ENCODE measurements at places on chromosomes 5 and 9.

- no peak for DNase-seq
Observed at GRCh38 chr9:104028827-104029226, 65.3 kb upstream of the SMC2 start.

DNA sequence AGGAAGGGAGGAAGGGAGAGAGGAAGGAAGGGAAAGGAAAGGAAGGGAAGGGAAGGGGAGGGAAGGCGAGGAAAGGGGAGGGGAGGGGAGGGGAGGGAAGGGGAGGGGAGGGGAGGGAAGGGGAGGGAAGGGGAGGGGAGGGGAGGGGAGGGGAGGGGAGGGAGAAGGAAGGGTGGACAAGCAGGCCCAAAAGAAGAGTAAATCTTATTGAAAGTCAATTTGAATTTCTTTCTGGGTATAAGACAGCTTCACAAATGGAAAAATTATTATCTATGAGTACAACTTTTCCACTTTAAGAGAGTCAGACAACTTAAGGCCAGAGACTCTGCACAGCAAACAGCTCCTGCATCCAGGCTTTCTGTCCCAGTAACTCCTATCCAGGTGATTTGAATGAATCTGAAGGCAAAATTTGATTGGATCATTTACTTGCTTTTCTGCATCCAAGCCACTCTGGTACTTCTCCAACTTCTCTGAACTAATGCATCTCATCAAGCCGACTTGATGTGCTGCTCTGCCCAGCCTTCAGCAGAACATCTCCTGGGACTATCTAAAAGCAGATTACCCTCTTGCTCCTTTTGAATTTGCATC is 363.4 kb upstream of the KIF2A start:
- DNase-seq: no peak

DNA sequence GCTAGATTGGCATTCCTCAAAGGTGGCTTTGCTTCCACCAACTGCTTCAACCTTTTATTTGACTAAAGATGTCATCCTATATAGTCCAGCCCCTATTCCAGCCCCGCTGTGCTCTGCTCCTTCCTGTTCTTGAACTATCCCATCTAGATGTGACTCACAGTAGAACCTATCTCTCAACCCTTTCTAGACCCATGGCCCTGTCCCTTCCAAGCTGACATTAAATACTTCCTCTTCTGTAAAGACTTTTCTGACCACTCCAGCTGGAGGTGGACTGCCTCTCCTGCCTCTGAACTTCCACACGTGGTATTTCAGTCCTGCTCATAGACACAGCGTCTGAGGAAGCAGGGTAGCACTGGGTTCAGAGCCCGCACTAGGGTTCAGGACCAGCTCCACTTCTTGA is 32.4 kb downstream of the OSTF1 start:
- no peak for DNase-seq

DNA sequence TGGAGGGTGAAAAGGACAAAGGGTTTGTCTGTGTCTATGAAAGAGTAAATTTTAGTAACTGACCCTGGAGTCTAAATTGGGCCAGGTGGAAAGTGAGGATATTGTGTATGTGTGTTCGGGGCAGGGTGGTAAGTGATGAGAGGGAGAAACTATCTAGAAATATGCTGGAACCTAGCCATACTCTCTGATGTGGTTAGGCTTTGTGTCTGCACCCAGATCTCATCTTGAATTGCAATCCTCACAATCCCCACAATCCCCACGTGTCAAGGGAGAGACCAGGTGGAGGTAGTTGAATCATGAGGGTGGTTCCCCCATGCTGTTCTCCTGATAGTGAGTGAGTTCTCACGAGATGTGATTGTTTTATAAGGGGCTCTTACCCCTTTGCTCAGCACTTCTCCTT is 60.6 kb downstream of the COMMD10 start:
- DNase-seq: no peak

DNA sequence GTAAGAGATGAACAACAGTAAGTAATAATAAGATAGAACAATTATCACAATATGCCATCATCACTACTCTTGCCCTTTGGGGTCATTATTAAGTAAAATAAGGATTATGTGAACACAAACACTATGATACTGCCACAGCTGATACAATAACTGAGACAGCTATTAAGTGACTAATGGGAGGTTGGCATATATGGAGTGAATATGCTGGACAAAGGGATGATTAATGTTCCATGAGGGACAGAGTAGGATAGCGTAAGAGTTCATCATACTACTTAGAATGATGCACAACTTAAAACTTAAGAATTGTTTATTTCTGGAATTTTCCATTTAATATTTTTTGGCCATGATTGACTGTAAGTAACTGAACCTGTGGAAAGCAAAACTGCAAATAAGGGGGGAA is 16.6 kb downstream of the POU5F2 start:
- DNase-seq: no peak

- DNase-seq: no peak
Observed at GRCh38 chr5:66197764-66198405, 53.8 kb downstream of the SREK1 start.

- no peak for DNase-seq
Observed at GRCh38 chr5:74040065-74040551, 414.1 kb downstream of the ARHGEF28 start.

DNA sequence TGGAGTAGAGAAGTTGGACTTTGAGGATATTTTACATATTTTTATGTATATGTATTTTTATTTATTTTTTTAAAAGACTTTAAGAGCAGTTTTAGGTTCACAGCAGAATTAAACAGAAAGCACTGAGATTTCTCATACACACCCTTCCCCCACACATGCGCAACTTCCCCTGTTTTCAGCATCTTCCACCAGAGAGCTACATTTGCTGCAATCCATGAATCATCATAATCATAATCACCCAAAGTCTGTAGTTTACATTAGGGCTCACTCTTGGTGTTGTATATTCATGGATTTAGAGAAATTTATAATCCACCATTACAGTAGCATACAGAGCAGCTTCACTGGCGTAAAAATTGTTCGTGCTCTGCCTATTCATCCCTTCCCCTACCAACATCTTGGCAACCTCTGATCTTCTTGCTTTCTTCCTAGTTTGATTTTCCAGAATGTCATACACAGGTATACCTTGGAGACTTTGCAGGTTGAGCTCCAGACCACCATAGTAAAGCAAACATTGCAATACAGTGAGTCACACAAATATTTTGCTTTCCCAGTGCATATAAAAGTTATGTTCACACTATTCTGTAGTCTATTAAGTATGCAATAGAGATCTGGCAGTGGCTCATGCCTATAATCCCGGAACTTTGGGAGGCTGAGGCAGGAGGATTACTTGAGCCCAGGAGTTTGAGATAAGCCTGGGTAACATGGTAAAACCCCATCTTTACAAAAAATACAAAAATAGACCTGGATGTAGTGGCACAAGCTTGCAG is 9.6 kb upstream of the CCDC171 start:
- DNase-seq: no peak

- no peak for DNase-seq
Observed at GRCh38 chr5:78576376-78576775, 72.2 kb downstream of the LHFPL2 start.

DNA sequence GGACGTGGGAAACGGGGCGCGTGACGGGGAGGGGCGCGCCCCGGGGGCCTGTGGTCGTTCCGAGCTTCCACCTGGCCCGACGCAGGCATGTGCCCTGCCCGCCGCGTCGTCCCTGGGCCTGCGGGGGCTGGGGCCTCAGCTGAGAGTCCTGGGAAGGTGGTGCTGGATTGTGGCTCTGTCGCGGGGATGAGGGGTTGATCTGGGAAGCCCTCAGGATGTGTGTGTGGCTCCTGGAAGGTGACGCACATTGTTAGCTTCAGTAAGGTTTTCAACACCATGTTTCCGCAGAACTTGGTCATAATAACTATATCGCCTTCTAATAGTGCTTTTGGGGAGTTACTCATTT is 589.1 kb downstream of the MTRR start:
- no peak for DNase-seq

- DNase-seq: no peak
Observed at GRCh38 chr9:133505186-133505830, 19.5 kb downstream of the MYMK start.

- no peak for DNase-seq
Observed at GRCh38 chr5:147858565-147858964, 19.9 kb upstream of the SCGB3A2 start.

- DNase-seq: no peak
Observed at GRCh38 chr5:65828022-65828896, 98.1 kb upstream of the ERBIN start.

DNA sequence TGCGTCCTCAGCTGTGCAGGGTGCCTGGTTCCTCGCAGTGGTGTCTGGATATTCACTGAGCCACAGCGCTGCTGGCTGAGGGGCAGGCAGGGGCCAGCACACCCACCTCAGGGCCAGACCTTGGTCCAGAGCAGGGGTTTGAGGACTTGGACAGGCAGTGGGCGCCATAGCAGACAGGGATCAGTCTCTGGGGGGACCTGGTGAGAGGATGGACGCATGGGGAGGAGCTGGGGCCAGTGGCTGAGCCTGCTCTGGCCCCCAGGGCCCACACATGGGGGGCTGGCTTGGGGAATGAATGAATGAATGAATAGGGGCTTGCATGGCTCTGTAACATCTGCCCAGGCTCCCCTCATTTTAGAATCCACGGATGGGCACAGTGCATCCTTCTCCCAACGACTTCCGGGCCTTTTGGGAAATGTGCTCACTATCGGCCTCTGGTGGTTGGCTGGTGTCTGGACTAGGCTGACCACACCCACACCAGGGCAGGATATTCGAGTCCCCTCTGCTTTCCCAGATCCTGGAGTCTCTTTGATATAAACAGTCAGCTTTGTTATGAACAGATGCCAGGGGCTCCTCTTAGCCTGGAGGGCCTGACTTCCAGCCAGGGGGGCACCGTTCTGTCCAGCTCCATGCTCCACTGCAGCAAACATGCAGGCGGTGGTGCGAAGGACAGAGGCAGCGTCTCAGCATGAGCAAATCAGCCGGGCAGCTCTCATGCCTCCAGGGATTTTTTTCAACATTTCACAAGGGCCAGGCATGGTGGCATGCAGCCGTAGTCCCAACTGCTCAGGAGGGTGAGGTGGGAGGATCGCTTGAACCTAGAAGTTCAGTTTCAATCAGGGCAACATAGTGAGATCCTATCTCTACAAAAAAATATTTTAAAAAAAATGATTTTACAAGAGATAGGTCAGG is 62.6 kb downstream of the NEK6 start:
- no peak for DNase-seq

DNA sequence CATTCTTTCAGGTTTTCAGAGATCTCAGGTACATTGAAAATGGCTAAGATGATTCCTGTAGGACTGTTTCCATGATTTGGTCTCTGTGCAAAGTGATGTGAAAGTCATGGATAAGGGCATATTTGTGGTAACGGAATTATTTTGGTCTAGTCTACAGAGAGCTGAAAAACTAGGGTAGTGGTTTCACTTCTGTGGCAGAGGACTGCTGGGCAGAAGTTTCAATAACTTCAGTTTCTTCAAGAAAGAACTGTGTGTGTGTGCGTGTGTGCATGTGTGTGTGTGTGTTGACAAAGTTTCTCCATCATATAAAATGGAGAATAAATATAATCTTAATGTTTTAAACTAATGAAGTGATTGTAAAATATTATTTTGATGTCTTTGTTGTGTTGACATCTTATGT is 4.3 kb downstream of the CNOT8 start:
- DNase-seq: no peak

GRCh38 chr5:60229691-60230185 is 336.2 kb upstream of the PDE4D start:
- no peak for DNase-seq

GRCh38 chr5:68685863-68686262 is 408.0 kb upstream of the SLC30A5 start:
- DNase-seq: no peak

DNA sequence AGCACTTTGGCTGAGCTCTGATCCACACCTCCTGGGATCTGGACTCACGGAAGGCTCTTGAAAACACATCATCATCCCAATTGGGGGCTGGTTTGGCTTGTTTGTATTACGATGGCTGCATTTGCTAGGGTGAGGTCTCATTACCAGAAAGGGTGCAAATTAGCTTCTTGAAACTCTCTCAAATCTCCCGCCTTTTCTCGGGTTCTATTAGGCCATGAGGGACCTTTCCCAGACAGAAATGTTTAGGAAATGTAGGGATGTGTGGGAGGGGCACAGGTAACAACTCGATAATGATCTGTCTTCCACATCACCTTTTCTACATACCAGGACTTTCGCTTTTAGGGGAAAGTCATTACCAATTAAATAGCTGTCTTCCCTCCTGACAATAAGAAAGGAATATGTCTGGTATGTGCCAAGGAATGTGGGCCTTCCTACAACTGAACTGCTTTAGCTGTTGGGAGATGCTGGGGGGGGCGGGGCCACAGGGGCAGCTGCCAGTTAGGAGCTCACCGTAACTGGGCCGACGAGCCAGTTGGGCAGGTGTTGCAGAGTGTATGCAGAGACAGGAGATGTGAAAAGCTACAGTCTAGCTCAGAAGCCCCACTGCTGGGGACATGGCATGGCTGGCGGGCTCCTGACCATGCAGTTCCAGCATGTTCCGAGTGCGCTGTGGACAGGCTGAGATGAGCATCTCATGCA is 71.2 kb downstream of the AK8 start:
- DNase-seq: no peak

- DNase-seq: no peak
Observed at GRCh38 chr9:125361837-125362531, 100.4 kb downstream of the GAPVD1 start.

DNA sequence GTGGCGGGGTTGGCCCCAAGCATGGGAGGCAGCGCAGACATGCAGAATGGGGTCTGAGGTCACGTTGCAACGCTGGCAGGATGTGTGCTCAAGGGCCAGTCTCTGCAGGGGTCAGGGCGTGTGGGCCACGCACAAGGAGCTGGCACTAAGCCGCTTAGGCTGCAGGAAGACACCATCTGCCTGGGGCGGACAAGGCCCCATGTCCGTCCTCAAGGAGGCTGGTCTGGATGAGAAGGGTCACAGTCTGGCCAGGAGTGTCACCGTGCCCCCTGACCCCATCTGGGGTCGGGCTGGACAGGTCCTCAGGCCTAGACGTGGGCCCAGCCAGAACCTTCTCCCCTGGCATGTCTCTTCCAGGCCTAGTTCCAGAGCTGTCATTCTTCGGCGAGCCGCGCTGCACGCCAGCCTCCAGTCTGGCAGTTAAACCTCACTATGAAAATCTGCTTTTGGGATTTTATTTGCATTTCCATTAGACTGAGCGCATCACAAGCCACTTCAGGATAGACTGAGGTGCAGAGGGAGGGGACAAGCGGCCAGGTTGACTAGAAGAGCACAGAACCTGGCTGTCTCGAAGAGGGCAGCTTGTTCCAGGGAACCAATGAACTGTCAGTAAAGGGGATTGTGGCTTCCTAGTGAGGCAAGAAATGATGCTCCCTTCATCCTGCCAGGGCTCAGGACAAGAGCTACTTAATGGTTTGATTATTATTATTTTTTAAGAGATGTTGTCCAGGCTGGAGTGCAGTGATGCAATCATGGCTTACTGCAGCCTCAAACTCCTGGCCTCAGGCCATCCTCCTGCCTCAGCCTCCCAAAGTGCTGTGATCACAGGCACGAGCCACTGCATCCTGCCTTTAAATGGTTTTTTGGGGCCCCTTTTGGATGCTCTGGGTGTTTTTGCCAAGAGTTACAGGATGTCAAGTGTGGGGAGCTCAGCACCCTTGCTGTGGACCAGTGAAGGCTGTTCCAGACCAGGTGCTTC is 4.3 kb downstream of the BRD3OS start:
- no peak for DNase-seq

DNA sequence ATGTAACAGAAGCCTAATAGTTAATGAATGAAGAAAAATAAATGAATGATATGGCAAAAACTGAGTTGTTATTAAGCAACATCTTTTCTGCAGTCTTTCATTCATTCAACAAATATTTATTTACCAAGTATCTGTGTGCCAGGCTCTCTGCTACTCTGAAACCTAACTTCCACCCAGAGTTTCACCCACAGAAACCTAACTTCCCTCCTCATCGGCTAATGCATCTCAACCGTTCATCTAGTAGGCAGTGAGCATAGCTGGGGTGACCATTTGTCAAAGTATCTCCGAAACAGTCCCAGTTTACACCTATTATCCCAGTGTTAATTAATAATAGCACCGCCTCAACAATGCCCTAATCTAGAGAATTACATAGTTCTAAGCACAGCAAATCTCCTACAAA is 1.5 kb downstream of the TTC39B start:
- DNase-seq: no peak
